CD8-positive, alpha-beta T cell (primary cell): ENCODE measurements at places on chromosomes 11 and 22.

GRCh38 chr22:42724062-42724461 lies 3.4 kb upstream of the A4GALT start:
- DNase-seq = no peak

DNA sequence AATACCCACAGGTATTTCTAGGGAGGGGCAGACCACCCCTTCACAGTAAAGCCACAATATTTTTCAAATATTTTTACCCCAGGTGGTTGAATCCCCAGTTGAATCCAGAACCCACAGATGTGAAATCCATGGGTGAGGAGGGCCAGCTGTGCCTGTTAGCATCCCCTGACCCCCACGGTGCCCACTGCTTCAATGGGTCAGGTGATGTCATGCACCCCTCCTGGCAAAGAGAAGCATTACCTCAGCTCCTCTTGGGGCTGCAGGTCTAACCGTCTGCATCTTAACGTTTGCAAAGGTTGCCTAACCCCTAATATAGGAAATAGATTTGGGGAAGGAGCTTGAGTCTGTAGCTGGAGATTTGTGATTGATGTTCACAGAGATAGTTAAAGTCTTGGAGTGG lies 24.7 kb upstream of the IL17RA start:
- no peak for DNase-seq

GRCh38 chr11:17003426-17003825 lies 10.8 kb downstream of the PLEKHA7 start:
- DNase-seq = no peak

DNA sequence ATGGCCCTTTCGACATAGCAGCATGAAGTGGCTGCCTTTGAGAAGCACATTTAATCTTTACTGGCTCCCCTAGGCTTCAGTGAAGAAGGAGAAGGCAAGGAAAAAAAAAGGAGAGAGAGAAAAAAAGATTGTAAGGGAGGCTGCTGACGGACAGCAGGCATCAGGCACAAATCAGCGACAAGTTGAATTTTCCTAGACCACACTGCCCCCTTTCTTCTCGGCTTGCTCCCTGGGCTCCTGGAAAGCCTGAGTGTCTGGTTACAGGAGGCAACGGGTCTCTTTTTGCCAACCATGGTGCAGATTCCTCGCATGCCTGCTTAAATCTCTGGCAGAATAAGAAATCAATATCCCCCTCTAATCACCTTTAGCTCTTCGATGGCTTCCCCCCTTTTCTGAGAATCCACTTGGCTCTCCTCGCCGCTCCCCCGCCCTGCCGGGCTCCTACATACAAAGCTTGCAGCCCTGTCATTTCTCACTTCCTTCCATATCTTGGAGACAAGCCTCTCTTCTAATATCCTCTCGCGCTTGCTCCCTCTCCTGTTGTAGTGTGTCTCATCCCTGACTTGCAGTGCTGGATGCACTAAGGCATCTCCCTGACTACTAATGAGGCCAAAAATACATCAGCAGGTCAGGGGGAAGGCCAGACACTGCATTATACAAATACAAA lies 14.3 kb downstream of the BLID start:
- no peak for DNase-seq

- DNase-seq = no peak
Observed at GRCh38 chr22:19701420-19702145, 12.7 kb upstream of the SEPTIN5 start.

GRCh38 chr11:65426839-65427690 lies 4.5 kb downstream of the NEAT1 start:
- DNase-seq = peak; percentile 64

GRCh38 chr11:115463606-115464005 lies 40.6 kb downstream of the CADM1 start:
- DNase-seq = no peak

- peak; percentile 31 for DNase-seq
Observed at GRCh38 chr22:40216041-40216756, 38.5 kb downstream of the TNRC6B start.

- DNase-seq = no peak
Observed at GRCh38 chr11:19084661-19085315, 24.3 kb upstream of the MRGPRX2 start.

- no peak for DNase-seq
Observed at GRCh38 chr11:118783724-118784495, 7.1 kb downstream of the DDX6 start.

GRCh38 chr11:62678770-62679696 lies at the start of gene UBXN1:
UBXN1 (minus strand) TSS chr11:62679073; CDS start chr11:62678923, 150 bp downstream.
- peak; percentile 77 for DNase-seq

GRCh38 chr22:46242076-46242475 lies 8.0 kb downstream of the CDPF1 start:
- DNase-seq = no peak

DNA sequence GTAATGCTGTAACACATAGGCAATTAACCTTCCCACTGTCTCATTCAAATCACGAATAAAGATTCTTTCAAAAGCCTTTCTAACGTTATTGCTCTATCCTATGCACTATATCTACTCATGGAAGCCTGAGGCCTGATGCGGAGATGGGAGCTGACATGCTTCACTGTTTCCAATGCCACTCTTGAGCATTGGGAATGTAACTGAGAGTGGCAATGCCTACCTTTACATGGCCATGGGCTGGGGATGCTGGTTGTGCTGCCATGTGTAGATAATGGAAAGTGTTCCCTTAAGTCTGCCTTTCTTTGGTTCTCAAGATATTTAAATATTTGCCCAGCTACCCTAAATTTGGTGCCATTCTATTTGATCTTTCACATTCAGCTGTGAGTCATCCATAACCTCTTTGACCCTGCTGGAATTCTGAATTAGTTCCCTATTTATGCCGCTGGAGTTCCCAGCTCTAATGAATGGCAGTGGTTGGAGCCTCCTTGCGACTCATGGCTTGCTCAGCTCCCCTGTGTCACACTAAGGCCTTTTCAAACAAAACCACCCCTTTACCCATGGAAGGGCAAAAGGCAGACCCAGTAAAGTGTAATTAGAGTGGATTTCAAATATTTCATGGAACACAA lies 21.4 kb upstream of the DKK3 start:
- no peak for DNase-seq

DNA sequence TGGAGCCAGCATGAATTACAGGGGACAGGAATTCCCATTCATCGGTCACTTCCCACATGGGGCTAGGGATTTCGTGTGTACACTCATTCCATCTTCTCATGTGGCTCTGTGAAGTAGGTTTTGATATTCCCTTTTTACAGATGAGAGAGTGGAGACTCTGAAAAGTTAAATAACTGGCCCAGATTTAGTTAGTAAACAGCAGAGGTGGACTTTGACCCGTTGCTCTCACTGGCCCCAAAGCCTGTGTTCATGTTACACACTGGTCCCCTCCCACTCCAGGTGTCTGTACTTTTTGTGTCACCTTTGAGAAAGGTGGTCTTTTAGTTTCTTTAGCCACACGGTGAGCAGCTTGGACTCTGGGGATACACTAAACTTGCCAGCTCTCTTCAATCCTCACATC lies 108.5 kb downstream of the MICAL2 start:
- no peak for DNase-seq

- DNase-seq = no peak
Observed at GRCh38 chr22:31945971-31946680, 1.8 kb downstream of the YWHAH start.

- no peak for DNase-seq
Observed at GRCh38 chr22:35537232-35537631, 3.4 kb upstream of the RASD2 start.

GRCh38 chr22:22713416-22713815 lies 69.0 kb downstream of the GGTLC2 start:
- DNase-seq = no peak

DNA sequence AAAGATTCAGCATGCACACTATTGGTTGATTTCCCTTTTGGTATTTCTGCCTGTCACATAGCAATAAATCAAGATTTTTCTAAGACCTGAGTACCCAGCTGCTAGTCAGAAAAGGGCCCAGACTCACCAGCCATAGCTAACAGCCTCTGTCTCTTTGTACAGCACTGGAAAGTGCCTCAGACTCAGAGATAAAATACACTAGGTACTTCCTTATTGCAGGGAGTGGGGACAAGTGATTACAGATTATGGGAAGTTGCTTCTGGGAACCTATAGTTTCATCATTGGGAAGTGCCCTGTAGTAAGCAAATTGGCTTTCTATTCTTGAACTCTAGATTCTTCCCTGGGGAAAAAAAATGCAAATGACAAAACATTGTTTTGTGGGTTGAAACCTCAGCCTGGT lies at the start of gene CASP5:
Gene CASP5 (minus strand): TSS at position 166 of the 400 bp plus-strand sequence. CDS start 32 bp downstream, at position 134.
- DNase-seq = no peak

DNA sequence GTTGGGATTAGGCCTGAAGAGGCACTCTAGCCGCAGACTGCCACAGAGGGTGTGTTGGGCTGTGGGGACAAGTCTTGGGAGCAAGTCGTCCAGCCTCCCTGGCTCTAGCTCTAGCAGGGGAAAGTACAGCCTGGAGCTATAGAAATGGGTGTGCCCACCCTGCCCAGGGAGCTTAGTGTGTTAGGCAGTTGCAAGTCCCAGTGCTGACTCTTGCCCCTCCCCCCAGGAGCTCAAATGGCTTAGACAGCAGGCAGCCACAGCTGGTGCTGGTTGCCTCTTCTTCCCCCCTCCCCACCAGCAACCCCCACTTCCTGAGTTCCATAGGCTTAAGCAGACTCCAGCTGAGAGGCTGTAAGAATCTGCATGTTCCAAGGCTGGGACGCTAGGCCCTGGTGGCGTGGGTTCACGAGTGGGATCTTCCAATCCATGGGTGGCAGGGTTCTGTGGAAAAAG lies 61.2 kb downstream of the GUCY1A2 start:
- DNase-seq = peak; percentile 1

- no peak for DNase-seq
Observed at GRCh38 chr11:40227730-40228129, 1231.7 kb downstream of the LRRC4C start.

GRCh38 chr11:10116588-10116987 lies 177.4 kb downstream of the SBF2 start:
- DNase-seq = no peak

DNA sequence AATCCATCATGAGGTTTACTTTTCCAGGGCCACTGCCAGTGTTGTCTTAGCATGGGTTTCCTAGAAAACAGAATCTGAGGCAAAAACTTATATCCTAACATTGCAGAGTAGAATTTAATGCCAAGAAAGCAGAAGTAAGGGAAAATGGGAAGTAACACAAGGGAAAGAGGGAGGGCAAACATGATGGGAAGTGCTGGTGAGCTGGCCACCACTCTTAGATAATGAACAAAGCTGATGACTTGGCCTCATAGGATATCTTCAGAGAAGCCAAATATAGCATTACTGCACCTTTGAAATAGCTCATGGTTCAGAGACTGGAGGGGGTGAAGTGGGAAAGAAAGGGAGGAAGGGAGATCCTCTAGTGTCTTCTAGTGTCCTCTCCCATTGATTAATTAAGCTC lies 24.8 kb upstream of the CALCB start:
- DNase-seq = no peak

DNA sequence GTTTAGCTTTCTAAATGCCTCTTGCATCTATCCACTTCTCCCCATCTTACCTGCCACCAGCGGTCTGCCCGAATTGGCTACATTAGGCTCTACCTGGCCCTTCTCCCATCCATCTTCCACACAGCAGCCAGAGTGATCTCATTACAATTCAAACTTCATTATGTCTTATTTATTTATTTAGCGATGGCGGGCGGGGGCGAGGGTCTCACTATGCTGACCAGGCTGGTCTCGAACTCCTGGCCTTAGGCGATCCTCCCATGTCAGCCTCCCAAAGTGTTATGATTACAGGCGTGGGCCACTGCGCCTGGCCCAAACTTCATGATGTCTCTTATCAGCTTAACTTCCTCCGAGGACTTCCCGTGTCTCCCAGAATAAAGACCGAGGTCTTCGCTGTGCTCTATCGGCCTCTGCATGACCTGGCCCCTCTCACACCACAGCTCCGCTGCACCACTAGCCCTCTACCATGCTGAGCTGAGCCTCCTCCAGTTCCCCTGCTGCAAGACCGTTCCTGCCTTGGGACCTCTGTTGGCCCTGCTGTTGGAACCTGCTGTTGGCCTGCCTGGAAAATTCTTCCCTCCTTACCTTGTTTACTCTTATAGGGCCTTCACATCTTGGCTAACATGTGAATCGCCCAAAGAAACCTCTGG lies 870 bp upstream of the CTTN start:
- no peak for DNase-seq

DNA sequence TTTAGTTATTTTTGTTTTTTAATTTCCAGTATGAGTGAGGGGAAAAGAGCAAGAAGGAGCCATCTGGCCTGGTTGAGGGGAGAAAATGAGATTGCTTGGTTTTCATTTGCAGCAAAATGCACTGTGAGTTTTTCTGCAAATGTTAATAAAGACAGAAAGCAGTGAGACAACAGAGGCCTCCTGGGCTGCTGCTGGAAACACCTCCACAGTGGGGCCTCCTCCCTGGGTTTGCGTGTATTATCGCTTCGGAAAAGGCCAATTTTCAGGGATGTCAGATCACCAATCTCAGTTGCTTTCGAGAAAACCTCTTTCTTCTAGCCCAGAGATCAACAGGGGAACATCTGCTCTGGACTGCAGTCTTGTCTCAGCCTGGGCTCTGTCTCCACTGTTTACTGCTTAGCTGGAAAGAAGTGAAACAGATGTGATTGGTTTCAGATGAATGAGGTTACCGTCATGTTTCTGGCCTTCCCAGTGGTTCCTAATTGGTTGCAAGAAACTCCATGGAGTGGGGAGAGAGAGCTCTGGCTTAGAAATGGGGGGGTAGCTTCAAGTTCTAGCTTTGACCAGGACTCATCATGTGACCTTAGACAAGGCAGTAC lies 17.3 kb downstream of the TSPAN18 start:
- DNase-seq = no peak

GRCh38 chr11:35632301-35632700 lies 14.0 kb downstream of the FJX1 start:
- no peak for DNase-seq

DNA sequence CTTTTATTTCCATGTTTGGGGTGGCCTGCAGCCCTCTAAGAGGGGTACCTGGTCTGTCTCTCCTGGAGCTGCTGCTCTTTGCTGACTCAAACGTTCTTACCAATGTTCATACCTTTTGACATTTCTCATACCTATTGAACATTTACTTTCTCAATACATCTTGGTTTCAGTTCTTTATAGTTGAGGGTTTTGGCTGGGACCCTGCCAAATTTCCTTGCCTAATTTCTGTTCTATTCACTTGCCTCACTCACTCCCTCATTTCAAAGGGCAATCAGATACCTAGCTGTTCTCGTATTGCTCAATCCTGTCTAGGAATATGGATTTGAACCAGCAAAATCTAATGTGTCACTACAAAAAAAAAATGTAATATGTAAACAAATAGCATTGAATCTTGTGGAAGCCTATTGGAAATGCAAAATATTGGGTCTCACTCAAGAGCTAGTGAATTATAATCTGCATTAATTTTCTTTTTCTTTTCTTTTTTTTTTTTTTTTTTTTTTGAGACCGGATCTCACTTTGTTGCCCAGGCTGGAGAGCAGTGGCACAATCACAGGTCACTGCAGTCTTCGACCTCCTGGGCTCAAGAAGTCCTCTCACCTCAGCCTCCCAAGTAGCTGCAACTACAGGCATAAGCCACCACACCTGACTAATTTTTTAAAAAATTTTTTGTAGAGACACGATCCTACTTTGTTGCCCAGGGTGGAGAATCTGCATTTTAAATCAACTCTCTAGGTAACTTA lies 7.5 kb downstream of the OR6M1 start:
- no peak for DNase-seq
